Retinal pigment epithelial cell (primary cell): ENCODE measurements at places on chromosomes 3 and 15.

DNA sequence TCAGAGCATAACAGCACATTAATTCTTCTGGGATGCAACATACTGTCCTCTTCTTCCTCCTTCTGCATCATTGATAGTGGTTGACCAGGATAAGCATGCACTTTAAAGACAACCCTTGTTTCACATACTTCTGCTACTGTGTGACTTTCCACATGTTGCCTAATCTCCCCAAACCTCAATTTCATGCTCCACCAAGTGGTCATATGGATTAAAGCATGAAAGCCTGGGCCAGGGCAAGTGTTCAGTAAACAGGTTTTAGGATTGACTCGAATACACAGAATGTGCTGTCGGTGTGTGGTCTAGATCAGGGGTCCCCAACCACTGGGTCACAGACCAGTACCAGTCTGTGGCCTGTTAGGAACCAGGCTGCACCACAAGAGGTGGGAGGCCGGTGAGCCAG is 22.5 kb upstream of the BFSP2 start:
- DNase-seq = no peak

DNA sequence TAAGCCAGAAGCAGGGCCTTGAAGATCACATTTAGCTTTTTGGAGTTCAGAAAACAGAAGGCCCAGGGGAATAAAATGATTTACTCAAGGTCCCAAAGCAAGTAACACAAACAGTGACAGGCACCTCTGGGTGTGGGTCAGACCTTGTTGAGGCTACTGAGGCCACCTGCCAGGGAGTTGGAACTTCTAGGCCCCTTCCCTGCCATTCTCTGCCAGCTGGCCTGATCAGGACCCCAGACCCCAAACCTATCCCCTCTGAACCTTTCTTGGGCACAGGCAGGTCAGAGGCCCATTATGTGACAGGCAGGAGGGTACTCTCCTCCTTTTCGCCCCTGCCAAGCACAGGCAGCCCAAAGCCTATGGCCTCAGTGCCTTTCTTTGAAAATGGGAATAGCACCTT is 49.4 kb upstream of the ATP2B2 start:
- DNase-seq = no peak

DNA sequence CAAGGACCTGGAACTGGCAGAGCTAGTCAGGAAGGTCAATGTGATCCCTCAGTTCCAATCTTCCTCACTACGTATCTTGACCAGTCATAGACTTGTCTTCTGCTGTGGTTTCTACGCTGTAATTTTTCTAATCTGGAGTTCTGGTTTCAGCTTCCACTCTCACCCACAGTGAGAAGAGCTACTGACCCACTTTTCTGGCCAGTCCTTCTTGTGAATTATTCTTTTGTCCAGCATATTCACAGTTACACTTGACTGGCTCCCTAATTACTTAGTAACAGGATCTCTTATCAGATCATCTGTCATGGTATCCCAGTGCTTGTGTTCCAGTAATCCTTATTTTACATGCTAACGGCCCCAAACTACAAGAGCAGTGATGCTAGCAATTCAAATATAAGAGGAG is 72.4 kb upstream of the MME start:
- DNase-seq = peak; percentile 54

- no peak for DNase-seq
Observed at GRCh38 chr3:184259878-184260723, 1.3 kb downstream of the CAMK2N2 start.

GRCh38 chr15:70132139-70132538 is 34.4 kb upstream of the TLE3 start:
- DNase-seq = no peak

DNA sequence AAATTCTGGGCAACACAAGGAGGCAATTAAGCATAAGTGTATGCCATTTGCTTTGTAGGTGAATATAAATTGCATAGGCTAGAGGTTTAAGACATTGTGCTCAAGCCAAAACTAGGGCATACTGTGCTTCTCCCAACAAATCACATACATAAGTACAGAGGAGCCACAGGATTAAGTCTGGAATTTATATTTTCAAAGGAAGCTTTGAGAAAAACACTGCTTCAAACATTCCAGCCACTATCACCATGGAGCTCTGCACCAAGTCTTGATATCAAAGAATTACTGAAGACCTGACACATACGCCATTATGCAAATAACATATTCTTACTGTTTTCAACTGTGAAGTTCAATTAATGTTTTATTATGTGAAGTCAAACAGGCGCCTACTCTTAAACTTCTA is 119.4 kb upstream of the NPHP3 start:
- DNase-seq = peak; percentile 4

GRCh38 chr3:78907367-78907766 is 860.4 kb downstream of the ROBO1 start:
- DNase-seq = peak; percentile 49

DNA sequence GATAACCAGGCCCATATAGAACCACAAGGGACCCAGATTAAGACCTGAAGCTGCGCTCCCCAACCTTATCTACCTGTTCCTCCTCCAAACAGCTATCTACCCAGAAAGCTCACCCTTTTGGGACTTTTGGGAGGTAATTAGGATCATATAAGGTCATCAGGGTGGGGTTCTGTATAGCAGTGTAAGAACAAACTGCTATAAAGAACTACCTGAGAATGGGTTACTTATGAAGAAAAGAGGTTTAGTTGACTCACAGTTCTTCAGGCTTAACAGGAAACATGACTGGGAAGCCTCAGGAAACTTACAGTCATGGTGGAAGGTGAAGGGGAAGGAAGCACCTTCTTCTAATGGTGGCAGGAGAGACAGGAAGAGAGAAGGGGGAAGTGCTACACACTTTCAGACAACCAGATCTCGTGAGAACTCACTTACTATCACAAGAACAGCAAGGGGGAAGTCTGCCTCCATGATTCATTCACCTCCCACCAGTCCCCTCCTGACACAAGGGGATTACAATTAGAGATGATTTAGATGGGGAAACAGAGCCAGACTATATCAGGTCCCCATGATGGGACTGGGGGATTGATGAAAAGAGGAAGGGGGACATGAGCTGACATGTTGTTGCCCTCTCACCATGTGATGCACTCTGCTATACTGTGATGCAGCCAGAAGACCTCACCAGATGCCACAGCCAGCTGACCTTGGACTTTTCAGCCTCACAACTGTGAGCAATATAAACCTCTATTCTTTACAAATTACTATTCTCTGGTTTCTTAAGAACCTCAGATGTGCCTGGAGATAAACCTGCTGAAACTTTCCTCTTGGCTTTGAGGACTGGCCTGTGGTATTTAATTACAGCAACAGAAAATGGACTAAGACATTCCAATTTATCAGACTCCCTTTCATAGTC is 15.3 kb upstream of the FMN1 start:
- no peak for DNase-seq

- DNase-seq = no peak
Observed at GRCh38 chr15:68010361-68011153, 43.6 kb upstream of the PIAS1 start.

DNA sequence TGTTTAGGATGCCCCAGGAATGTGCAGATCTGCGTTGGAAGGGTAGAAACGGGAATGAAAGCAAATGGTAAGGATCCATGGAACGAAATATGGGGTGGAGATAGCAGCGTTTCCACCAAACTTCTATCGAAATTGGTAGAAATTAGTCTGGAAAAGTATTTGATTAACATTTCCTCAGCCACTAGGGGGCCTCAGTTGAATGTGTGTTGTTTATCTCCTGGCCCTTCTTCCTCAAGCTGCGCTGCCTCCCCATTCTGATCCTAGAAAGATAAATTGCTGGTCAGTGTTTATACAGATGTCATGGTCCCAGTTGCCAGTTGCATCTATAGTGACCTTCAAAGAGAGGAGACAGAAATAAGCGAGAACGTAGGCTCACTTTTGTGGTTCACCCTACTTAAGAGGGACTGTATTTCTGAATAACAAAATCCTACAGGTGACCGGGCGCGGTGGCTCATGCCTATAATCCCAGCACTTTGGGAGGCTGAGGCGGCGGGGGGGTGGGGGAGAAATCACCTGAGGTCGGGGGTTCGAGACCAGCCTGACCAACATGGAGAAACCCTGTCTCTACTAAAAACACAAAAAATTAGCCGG is 457.1 kb downstream of the SQOR start:
- DNase-seq = no peak
